Mesenteric fat pad (tissue), 1 donor: ENCODE measurements at places on chromosomes 6 and 20.

DNA sequence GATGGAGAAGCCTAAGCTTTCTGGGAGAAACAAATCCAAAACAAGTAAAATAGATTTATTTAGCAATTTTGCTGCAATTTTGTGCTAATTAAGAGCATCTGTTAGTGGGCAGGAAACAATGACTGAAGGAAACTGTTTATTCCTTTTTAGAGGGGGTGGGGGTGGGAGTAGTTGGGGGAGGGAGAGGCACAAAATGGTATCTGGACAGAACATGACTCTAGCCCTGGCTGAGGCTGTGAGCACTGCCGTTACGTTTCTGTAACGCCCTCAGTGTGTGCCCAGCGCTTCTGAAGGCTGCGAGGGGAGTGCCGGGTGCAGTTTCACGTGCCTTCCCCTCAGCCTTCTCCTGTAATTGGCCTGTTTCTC is 28.8 kb downstream of the METTL24 start:
- no peak for DNase-seq

GRCh38 chr6:13303668-13304017 is 24.7 kb downstream of the TBC1D7 start:
- DNase-seq: no peak

DNA sequence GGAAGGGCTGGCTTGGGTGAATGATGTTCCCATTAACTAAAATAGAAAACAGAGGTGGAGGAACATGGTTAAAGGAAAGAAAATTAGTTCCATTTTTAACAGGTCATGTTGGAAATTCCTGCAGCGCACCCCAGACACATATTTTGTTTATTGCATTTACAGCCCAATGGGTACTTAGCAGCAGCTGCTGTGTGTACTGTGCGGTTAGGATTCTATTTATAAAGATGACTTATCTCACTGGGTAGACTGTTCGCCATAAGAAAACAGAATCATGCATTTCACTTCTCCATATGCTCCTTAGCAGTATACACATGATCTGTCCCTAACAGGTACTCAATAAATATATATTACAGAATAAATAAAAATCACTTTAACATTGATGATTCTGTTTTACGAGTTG is 135.8 kb downstream of the SLC35F1 start:
- DNase-seq: no peak

DNA sequence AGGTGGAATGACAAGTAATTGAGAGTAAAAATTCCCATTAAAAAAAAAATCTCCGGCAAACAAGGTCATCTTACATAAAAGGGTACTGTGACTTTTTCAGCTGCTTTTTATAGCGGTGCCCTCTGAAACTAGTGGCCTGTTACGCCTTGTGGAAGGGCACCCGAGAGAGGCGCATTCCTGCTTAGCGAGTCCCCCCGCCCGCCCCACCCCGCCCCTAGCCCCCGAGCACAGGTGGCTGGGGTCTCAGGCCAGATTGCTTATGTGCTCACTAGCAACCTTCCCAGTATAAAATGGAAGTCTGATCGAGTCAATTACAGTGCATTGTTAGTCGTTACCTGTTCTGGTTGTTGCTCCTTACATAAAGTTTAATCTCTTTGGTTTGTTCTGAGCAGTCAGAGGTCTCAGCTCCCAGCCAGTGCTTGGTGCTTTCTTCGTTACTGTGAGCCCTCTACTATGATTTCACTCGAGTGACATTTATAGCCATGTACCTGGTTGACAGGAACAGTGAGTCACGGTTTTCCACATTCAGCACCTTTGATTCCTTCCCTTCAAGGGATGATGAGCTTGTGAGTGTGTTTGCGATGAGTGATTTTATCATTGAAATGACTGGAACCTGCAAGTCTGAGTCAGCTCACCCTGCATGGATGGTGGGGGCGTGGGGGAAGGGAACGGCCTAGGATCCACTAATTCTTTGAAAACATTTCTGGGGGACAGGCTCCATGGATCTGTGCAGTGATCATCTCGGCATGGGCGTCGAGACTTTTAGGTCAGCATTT is 47.6 kb downstream of the ZDHHC14 start:
- DNase-seq: no peak

- DNase-seq: peak; percentile 49
Observed at GRCh38 chr6:158837684-158838625, 18.8 kb upstream of the EZR start.

- no peak for DNase-seq
Observed at GRCh38 chr6:88920088-88920487, 43.3 kb downstream of the RNGTT start.

- peak; percentile 73 for DNase-seq
Observed at GRCh38 chr6:3319610-3320200, 61.0 kb downstream of the PSMG4 start.

DNA sequence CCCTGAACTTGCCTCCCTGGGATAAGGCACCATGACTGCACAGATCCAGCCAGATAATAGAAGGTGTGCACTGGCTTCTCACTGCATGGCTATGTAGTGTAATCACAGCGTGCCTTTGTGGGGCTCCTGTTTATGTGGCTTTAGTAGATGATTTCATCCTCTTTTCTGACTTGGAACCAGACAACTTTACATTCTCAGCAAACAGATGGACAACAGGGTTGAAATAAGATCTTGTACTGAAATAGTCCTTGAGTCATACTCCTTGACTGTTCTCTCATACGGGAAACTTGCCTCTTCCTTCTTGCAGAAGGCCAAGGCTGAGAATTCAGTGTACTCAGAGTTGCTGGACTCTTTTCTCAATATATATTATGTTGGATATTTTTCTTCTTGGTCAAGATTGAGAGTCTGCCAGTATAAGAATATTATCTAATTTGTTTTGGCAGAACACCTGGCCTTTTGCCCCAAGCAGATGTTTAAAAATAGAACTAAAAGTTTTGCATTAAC is 25.0 kb upstream of the RNF144B start:
- no peak for DNase-seq

GRCh38 chr20:38812709-38813573 is 7.4 kb downstream of the PPP1R16B start:
- no peak for DNase-seq

DNA sequence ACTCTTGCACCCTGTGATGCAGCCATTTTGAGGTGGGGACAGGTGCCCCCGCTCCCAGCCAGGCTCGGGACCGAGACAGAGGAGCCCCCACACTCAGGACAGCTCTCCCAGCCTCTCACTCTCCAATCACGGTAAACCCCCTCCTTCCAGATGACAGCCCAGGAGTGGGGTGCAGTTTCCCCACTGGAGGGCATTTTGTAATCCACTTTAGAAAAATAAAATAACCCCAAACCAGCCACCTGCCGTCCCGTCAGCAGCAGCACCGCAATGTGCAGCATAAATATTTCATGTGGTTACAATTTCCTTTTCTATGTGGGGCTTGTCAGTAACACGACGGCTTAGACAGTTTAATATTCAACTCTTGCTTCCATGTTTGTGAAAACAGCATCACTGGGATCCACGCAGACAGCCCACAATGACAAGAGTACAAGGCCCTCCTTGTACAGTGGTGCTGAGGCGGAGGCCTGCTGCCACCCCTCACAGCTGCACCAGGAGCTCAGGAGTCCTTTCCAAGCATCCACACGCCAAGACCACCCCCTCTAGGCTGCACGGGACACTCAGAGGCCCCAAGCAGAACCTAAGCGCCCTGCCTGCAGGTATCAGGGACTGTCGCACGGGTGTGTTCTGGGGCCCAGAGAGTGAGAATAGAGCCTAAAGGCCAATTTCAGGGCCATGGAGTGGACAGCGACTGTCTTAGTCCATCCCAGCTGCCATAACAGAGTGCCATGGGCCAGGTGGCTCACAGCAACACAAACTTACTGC is 116.7 kb downstream of the JPH2 start:
- DNase-seq: no peak

DNA sequence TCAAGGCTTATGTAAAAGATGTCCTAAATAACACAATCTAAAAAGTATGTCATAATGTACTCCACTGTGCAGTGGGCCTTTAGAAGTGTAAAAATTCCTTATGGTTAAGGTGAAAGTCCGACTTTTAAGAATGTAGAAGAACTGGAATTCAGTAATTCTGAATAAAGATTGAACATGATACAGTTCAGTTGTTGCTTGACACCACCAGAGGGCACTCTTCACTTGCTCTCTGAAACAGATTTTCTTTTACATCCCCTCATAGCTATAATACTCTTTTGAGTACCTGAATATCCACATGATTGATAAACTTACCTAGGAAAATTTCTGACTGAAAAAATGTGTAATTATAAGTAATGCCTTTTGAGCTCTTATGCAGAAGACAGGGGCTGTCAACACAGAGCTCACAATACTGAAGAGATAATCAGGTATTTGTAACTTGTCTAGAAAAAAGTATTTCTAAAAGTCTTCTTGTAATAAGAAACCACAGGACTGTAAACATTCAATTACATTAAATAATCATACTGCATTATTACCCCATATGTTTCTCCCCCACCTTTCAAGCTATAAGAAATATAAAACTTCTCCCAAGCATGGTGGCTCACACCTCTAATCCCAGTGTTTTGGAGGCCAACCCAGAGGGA is 92.1 kb downstream of the POPDC3 start:
- no peak for DNase-seq
